Activated naive CD4-positive, alpha-beta T cell (primary cell): ENCODE measurements at places on chromosomes 1 and 21.

DNA sequence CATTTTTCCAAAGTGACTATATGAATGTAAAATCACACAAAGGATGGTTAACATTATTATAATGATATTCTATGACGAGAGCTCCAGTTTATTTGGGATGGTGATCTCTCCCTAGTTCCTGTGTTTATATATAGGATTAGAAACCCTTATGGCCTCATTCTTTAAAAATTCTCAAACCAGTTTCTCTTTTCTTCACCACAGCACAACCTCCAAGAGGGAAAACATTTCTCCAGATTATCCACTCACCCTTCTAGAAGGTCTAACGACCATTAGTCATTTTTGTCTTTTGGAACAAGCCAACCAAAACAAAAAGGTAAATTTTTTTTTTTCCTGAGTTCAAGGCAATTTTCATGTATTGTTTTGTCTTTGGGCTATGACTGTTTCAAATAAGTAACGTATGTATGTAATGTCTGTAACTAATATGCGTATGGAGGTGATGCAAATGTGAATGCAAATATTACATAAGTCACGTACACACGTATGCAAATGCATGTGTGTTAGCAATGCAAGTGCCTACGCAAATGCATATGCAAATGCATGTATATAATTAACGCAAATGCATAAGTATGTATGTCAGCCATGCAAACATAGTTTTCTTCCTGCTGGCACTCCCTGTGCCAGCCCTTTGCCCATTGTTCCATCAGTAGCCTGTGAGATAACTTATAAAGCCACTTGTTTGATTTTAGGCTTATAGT is 72.5 kb upstream of the MORC3 start:
- no peak for DNase-seq

- no peak for DNase-seq
These were observed 83.0 kb downstream of the SPAG17 start for GRCh38 chr1:118101999-118102398.

DNA sequence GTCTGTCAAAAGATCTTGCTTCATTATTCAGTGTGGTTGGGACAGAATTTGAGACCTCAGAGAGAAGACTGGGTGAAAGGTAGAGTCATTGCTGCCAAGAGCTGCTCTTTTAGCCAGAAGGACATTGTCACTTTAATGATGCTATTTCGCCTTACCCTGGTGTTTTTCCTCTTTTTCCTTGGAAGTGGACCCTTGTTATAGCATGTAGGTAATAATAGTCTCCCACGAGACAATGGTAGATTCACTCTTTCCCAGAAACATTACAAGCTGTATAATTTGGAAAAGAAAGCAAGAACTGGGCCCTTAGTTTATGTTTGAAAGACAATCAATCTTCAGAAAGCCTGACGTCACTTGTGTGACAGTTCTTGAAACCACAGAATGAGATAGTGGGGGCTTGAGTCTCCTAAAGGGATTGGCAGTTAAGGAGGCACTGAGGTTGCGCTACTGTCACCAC is 3.8 kb downstream of the SERTAD4 start:
- no peak for DNase-seq

DNA sequence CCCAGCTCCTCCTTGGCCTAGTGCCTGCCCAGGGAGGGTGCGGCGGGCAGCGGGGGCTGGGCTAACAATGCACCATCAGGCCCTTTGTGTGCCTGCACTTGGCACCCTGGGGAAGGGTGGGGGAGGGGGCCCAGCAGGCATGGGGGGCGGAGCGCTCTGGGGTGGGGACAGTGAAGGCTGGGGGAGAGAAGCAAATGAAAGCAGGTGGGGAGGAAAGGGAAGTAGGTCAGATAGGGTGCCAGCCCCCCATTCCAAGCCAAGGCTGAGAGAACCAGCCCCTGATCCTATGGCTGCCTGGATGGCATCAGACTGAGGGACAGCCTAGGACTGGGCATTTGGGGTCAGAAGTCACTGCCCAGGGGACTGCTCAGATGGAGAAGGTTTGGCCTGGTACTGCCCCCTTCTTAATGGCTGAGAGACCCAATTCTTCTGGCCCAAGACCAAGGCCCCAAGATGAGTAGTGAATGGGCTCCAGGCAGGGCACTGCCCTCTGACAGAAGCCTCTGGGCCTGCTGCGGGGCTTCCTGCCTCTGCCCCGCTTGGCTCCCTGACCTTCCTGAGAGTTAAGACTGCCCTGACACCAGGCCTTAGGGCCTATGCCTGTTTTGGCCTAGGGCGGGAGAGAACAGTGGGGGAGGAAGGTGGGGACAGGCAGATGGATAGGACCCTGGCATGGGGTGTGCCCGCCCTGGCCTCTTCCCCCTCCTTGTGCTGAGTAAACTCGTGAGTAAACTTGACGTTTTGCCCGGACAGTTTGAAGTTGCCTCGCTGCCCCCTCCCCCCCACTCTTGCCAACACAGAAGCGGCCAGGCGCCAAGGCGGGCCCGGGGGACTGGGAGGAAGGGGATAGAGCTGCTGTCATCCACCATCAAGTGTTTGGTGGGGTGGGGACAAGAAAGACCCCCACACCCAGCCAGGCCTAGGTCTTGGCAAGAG is 2.7 kb downstream of the ZBTB7B start:
- no peak for DNase-seq

GRCh38 chr1:9589144-9589718 is 520 bp downstream of the TMEM201 start:
- DNase-seq: peak; percentile 30

DNA sequence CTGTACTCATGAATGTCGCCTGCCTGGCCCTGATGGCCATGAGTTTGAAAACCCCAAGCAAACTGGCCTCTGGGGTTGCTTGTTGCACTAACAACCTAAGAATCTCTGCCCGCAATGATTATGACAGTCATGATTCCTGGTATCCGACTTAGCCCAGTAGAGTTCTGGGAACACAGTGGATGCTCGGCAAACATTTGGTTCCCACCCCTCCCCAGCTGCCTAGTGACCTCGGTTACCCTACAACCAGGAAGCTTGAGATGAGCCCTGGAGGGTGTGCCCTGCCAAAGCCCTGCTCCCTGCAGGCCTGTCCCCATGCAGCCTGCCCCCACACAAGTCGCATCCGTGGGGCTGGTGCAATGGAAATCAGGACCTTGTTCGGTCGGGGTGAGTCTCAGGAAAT is 76.0 kb upstream of the ZBTB40 start:
- no peak for DNase-seq

- no peak for DNase-seq
These were observed 6.2 kb upstream of the C1orf74 start for GRCh38 chr1:209790286-209791193.

GRCh38 chr1:2384130-2384860 is 7.1 kb downstream of the MORN1 start:
- DNase-seq: no peak

GRCh38 chr1:29658688-29659087 is 422.4 kb downstream of the PTPRU start:
- no peak for DNase-seq

GRCh38 chr1:229508823-229509337 is 739 bp upstream of the NUP133 start:
- no peak for DNase-seq

GRCh38 chr1:66916320-66916719 is 8.3 kb downstream of the DNAI4 start:
- no peak for DNase-seq

DNA sequence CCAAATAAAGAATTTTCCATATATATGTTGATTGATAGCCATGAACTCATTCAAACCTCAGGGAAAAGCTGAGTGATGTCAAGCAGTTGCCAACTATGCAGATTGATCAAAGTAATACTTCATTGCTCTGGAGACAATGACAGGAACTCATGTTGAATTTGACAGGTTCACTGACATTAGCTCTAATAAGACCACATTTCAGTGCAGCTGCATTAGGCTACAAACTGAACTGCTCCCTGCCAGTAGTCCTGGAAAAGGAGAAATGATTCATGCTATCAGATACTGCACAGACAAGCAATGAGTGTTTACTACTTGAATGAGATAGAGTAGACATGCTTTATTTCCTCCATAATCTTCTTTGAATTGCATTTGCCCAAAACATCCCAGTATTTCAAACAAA is 948.4 kb downstream of the MRPL39 start:
- DNase-seq: no peak

DNA sequence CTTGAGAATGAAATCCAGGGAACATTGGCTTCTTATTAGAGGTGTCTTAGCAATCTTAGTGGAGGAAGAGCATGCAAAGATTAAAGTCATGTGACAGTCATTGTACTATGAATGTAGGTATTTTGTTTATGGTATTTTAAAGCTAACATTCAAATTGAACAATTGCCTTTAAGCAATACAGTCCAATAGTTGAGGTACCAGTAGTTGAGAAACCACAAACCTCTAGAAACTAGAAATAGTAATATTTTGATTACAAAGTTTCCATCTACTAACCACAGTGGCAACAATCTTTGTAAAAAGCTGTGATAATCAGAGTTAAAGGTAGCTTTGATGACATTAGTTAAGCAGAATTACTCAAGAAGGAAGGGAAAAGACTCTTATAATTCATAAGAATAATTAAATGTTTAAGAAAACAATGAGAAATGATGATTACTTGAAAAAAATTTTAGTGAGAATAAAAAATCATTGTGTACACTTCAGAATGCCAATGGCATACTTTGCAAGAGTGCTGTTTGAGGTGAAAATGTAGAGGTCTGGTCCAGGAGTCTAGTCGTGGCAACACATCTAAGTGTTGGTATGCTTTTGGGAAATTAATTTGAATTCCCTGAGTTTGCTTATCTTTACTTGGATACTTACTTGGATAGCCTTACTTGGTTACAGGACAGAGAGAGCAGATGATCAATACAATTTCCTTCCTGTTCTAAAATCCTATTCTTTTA is 104.9 kb upstream of the PTGFR start:
- DNase-seq: no peak

DNA sequence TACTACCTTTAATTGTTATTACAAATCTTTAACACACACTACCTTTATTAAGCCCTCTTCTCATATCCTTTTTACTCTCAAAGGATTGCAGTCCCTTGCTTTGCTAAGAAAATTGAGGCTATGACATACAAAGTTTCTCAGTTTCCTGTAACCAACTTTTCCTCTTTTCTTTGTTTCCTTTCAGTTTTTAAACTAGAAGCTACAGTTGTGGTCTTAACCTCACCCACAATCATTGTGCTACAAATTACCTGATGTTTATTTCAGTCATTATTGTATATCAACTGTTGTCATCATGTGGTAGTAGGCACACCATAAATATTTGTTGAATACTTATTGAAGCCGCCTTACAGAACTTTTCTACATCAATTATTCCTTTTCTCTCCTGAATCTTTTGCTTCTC is 51.8 kb downstream of the SLAMF6 start:
- no peak for DNase-seq

DNA sequence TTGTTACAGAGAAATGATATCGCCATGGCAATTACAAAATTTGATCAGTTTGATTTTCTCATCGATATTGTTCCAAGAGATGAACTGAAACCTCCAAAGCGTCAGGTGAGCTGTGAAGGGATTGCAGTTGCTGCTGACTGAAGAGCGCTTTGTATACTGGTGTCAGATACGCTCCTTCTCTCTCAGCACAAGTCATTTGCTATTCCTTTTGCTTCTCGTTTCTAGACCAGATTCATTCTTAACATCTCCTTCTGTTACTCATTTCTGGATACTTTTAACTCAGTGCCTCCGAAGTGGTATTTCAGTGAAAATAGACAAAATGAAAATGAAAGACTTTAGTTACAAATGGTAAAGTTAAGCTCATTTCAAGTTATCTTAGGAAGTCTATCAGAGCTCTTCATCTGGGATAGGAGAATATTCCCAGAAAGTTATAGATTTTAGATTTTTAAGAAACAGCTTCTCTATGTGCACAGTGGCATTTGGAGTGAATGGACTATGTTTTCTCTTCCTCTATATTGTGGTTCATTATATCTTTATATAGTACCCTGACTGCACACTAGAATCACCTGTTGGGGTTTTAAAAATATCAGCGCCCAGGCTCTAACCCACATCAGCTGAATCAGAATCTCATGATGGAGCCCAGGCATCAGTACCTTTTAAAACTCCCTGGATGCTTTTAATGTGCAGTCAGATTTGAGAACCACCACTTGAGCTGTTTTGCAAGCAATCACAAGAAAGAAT is 30.3 kb upstream of the KCNQ4 start:
- DNase-seq: no peak

- no peak for DNase-seq
These were observed 41.7 kb upstream of the ECE1 start for GRCh38 chr1:21331752-21332478.

- no peak for DNase-seq
These were observed 1181.9 kb upstream of the PRMT6 start for GRCh38 chr1:105874621-105875020.

DNA sequence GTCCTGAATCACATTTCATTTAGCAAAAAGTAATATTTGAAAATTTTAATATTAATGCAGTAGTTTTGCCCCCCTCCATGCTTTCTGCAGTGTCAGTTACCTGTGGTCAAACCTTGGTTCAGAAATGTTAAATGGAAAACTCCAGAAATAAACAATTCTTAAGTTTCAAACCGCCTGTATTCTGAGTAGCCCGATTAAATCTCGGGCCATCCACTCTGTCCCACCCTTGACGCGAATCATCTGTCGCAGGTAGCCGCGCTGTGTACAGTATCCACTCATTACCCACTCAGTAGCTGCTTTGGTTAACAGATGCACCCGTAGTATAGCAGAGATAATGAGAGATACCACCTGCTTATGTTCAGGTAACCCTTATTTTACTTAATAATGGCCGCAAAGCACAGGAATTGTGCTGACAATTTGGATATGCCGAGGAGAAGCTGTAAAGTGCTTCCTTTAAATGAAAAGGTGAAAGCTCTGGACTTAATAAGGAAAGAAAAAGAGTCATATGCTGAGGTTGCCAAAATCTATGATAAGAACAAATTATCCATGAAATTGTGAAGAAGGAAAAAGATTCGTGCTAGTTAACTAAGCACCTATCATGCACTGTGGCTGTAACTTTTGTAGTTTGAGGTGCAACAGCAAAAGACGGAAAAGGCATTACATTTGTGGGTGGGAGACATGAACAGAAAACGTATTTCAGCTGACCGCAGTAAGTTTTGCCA is 889 bp upstream of the SCYL3 start:
- no peak for DNase-seq

- no peak for DNase-seq
These were observed 8.8 kb upstream of the JAK1 start for GRCh38 chr1:64975127-64975526.

- no peak for DNase-seq
These were observed 102.3 kb downstream of the RPE65 start for GRCh38 chr1:68347415-68347814.

- DNase-seq: no peak
These were observed 46.3 kb upstream of the IRF2BP2 start for GRCh38 chr1:234656070-234656895.

DNA sequence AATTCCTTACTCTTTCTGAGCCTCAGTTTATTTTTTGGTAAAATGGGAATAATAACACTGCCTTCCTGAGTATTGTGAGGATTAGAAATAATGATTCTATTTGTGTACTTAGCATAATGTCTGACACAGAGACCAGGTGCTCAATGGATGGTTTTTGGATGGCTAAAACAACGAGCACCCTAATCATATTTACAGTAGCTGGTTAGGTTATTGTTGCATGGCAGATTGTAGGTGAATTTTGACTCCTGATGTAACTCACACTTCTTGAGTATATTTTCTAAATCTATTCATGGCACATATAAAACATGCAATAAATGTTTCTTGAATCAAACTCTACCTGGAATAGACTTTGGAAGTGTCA is 11.9 kb upstream of the DUSP10 start:
- no peak for DNase-seq

- DNase-seq: no peak
These were observed 10.2 kb downstream of the IL24 start for GRCh38 chr1:206907304-206907991.

- DNase-seq: no peak
These were observed 42.8 kb upstream of the IL12RB2 start for GRCh38 chr1:67264899-67265298.

- no peak for DNase-seq
These were observed 146.4 kb downstream of the GREM2 start for GRCh38 chr1:240465531-240465940.
